ENCODE measurements at places on chromosomes 11 and 22. TPM values are rescaled to one million over a fixed set of nuclear protein-coding genes. Genes with fewer than 3 reads are reported as not detected.

RASSF10 gene
- not detected for total RNA-seq

ESAM gene
- not detected for total RNA-seq

TSGA10IP gene
- not detected for total RNA-seq

CPSF7 gene
- total RNA-seq: 40.3 TPM

DENND6B gene
- 0.15 TPM for total RNA-seq

MS4A7 gene
- not detected for total RNA-seq

SLC22A8 gene
- not detected for total RNA-seq

TMEM45B gene
- total RNA-seq: not detected

CAPRIN1 gene
- total RNA-seq: 199 TPM

SPI1 gene
- not detected for total RNA-seq

PKNOX2 gene
- total RNA-seq: 0.94 TPM

GRCh38 chr22:31829505-31829904, 75.7 kb downstream of the DEPDC5 start:
- DNase-seq: peak; percentile 80

- no peak for DNase-seq
These were observed 141.6 kb upstream of the CADM1 start for GRCh38 chr11:115645631-115646317.

DNA sequence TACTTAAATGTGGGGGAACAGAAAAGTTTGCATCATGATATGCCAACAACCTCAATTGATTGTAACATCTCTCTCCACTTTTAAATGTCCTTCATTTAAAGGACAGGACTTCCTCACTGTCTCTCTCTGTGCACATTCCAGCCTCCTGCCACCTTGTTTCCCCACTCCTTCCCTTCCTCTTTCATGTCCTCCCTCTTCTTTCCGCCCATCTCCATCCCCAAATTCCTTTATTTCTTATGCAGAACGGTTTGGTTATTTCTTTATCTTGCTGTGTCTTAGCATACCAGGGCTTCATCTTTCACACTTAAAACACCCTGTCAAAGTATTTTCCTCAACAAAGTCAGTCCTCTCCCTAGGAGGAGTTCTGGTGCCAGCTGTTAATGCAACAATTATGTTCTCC, 293.8 kb downstream of the NXPE2 start:
- DNase-seq: no peak

- peak; percentile 58 for DNase-seq
These were observed 743 bp downstream of the USP47 start for GRCh38 chr11:11842421-11843008.

GRCh38 chr11:42960521-42961088, 351.2 kb upstream of the API5 start:
- DNase-seq: no peak

- DNase-seq: no peak
These were observed 82.7 kb upstream of the CTSC start for GRCh38 chr11:88420165-88420791.

DNA sequence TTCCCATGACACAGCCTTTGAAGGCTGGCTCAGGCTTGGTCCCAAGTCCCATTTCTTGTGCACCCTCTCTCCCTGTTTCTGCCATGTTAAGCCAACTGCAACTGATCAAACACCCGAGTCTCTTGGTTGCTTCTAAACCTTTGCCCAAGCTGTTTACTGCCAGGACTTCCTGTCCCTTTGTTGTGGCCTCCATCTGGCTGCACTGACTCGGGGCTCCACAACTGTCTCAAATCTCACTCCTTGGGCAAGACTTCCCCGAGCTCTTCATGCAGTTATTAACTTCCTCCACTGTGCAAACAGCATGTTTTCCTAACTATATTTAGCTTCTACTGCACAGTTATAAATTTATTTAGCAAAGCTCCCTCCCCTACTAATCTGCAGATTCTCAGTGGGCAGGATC, 4.3 kb downstream of the VPREB1 start:
- DNase-seq: no peak

GRCh38 chr11:130159139-130159538, 443 bp upstream of the ST14 start:
- no peak for DNase-seq

GRCh38 chr11:19595499-19595839, 117.2 kb upstream of the NAV2 start:
- peak; percentile 69 for DNase-seq

DNA sequence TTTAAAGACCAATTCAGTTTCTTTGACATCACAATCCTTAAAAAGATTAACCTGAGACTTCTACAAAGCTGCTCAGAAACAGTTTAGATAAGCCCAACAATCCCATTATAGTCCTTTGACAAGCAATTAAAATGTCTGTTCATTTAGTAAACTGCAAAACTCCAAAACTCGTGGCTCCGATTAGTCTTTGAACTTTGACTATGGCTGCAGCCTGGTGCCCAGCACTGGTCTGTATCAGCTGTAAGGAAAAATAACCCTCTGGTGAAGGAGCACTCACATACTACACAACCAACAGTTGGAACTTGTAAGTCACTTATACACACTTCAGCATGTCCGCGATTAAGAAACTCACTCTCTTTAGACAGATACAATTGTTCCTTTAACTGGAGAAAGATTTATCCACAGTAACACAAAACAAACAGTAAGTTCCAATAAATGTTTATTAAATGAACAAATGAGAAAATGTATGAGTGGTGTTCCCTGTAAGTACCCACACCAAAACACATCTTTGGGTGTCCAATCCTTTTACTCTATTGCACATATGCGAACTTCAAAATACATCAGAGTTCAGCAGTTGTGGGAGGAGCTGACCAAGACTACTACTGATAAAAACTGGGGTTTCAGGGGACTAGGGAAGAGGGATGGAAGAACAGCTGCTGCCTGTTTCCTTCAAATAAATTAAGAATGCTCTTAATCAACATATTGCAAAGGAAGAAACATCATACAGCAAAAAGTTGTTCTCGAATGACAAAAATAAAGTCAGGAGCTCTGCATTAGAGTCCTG, 36.4 kb downstream of the PITPNB start:
- no peak for DNase-seq

- peak; percentile 58 for DNase-seq
These were observed 23.0 kb upstream of the EXPH5 start for GRCh38 chr11:108616549-108616948.

GRCh38 chr11:11467312-11467711, 114.3 kb upstream of the CSNK2A3 start:
- DNase-seq: no peak

- DNase-seq: peak; percentile 94
These were observed 5.4 kb downstream of the MYO18B start for GRCh38 chr22:25747245-25747944.

- peak; percentile 58 for DNase-seq
These were observed 104.3 kb downstream of the GAB2 start for GRCh38 chr11:78313181-78313795.

GRCh38 chr11:10653946-10654810, 39.4 kb downstream of the IRAG1 start:
- DNase-seq: no peak

- DNase-seq: no peak
These were observed 504 bp upstream of the ASCC2 start for GRCh38 chr22:29838599-29838956.

DNA sequence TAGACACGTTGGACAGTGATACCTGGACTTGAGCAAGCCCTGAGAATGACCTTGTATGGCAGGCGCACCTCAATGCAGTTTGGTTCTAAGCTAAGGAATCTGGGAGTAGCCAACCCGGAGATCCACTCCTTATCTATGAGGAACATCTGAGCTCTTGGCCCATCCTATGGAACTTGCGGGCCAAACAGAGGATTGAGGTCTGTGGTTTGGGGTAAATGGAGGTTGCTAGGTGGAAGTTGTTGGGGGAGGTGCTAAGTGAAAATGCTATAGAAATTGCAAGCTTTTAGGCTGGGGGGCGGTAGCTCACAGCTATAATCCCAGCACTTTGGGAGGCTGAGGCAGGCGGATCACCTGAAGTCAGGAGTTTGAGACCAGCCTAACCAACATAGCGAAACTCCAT, 8.9 kb downstream of the GDPD5 start:
- no peak for DNase-seq

GRCh38 chr22:39419911-39420310, 20.3 kb downstream of the TAB1 start:
- DNase-seq: no peak

DNA sequence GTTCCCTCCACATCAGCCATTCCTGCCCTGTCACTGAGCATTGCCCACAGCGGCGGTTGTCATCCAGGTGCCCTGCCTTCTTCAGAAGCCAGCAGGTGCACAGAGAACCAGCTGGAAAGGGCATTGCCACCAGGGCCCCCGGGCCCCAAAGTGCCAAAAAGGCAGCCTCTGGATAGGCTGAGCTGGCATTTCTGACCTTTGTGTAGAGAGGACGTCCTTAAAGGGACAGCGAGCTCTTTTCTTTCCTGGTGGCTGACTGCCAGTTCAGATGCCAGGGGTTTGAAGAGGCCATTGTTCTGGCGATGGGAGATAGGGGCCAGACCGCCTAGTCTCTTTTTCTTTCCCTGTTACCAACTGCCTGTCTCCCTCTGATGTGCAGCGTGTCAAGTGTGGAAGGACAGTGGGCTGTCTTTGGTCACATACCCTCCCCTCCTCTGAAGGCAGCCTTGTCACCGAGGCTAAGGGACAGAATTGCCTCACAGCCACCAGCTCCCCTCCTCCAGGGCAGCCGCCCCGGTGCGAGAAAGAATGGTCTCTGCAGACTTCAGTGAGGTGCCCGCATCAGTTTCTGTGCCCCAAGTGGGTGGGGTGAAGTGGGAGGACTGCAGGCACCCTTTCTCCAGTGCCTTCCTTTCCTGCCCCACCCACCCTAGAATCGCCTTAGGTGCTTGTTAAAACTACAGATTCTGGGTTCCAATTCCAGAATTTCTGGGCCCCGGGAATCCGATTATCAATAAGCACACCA, 109.6 kb downstream of the SCN3B start:
- no peak for DNase-seq

- no peak for DNase-seq
These were observed 192.2 kb upstream of the BLID start for GRCh38 chr11:122308226-122308625.

GRCh38 chr22:27438271-27438980, 363.1 kb downstream of the MN1 start:
- peak; percentile 52 for DNase-seq

DNA sequence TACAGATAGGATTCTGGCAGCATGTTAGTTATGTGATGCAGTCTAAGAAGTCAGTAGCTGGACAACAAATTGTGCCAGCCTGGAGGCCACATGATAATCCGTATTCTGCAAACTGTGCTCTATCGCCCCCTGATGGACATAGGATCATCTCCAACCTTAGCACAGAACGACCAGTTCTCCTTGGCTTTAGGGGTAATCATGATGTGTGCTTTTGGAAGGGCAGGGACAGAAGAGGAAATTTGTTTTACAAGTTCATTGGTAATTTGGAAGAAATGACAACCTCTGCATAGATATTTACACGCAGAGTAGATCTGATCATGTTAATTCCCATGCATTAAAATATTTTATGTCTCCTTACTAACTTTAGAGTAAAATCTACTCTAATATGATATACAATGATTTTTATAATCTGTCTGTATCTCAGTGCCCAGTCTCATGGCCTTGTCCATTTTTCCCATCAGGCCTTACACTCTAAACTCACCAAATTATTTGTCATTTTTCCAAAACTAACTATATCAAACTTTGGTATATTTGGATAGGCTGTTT, 12.1 kb downstream of the OR10D3 start:
- peak; percentile 22 for DNase-seq

GRCh38 chr22:28819253-28820096, 19.1 kb upstream of the XBP1 start:
- no peak for DNase-seq

- DNase-seq: no peak
These were observed 43.4 kb upstream of the GLYAT start for GRCh38 chr11:58775066-58775708.

GRCh38 chr11:108733479-108734116, 68.7 kb downstream of the DDX10 start:
- peak; percentile 36 for DNase-seq

GRCh38 chr11:92867913-92868619, 101.4 kb upstream of the MTNR1B start:
- no peak for DNase-seq

DNA sequence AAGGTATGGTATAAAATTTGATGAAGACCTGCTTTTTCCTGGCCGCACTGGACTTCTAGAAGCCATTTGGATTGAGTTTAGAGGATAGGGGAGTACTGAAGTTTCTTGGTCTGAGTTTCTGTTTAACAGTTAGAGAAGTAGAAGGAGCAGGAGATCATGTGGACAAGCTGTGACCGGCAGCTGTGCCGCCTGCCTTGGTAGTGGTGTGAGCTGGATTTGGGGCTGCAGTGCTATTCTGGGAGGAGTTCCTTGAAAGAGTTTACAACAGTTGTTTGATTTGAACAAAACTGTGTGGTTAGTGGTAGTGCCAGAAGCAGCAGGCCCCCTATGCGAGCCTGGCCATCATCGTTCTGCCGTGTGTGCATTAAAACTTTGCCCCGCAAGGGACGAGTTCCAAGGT, 105.2 kb downstream of the PDHX start:
- no peak for DNase-seq

- DNase-seq: no peak
These were observed 56.8 kb downstream of the IGLL5 start for GRCh38 chr22:22944268-22944985.

DNA sequence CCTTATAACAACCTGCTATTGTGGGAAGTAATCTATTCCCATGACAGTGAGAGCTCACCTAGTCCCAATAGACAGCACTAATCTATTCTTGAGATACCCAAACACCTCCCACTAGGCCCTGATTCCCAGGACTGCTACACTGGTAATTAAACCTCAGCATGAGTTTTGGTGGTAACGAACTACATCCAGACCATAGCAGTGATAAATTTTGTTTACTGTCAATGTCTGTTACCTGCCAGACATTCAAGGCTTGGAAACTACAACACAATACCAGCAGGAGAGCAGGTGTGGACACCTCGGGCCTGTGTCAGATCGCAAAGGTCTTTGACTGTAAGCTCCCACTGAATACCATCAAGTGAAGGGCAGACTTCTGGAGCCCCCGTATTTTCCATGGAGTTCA, 187.1 kb downstream of the ARHGAP42 start:
- no peak for DNase-seq

DNA sequence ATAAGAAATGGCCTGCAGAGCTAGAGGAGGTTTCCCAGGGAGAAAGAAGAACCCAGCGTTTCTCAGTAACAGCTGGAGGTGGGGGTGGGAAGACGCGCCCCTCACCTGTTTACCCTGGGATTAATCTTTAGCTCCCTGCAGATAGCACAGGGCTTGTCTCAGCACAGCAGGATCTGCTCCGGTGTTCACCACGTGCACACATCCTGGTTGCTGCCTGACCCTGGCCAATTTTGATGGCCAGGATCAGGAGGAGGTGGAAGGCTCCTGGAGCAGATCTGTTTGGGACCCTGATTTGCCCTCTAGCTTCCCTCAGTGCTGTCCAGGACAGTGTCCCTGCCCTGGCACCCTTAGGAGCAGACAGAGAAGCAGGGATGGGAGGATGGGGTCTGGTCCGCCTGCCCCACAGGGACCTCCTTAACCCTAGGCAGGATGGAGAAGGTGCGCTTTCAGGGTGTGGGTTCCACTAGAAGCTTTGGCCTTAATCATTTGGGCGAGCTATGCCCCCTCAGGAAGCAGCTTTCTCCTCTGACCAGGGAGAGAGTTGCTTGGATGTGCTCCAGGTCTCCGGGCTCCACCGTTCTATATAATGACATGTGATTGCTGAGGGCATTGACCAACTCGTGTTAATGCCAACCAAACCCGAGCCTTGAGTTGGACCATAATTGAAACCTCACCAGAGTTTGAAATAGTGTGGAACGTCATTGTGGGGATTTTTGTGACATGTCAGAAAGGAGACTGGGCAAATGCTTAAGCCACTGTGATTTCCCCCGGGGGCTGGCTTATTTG, 19.3 kb downstream of the UPB1 start:
- DNase-seq: no peak

Measured in MG63 (cell line).